ENCODE measurements at places on chromosomes 7 and 10.

DNA sequence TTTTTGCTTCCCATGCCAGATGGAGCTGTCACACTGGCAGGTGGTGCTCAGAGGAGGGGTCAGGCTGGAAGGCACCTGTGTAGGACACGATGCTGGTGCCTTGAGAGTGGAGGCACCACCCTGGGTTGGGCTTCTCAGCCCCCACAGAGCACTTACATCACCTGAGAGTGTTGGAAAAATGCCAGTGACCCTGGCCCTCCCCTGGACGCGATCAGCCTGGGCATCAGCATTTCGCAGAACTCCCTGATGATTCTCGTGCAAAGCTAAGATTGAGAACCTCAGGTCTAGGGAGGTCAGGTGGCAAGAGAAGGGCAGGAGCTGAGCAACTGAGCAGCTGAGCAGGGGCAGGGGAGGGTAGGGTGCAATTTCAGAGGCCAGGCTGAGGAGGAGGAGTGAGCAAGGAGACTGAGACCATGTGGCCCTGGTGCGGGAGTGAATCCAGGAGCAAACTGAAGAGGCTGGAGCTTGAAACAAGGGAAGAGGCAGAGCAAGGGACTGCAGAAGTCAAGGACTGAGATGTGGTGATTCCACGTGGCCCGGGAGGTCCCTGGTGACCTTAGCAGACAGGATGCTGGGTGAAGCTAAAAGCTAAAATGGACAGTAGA, 24.7 kb upstream of the GRID1 start:
- no peak for DNase-seq

DNA sequence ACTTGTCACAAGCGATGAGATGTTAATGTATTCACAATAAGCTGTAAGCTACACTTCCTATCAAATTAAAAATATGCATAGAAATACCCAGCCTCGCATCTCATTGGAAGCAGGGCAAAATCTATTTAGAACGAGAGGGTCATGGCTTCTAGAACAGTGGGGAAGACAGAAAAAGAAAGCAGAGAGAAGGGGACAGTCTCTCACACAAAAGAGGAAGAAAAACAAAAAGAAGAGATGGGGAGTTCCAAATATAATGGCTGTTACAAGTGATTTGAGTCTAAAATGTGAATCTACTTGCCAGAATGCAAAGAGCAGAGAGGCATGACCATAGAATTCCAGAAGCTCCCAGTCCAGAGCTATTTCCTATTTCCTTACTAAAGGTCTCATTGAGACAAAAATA, 13.8 kb downstream of the LRRN3 start:
- DNase-seq, result no peak

DNA sequence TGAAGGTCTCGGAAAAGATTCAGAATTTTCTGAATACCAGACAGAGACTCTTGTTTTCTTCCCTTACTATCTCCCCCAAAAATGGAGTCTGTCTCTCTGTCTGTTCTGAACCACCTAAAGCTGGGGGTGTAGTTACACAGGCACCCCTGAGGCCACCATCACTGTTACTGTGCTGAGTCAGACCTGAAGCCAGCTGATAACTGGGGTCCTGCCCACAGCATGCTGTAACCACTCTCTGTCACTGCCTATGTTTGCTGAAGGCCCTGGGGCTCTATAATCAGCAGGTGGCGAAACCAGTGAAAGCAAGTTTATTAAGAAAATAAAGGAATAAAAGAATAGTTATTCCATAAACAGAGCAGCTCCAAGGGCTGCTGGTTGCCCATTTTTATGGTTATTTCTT, 575.2 kb upstream of the POT1 start:
- DNase-seq, result no peak

DNA sequence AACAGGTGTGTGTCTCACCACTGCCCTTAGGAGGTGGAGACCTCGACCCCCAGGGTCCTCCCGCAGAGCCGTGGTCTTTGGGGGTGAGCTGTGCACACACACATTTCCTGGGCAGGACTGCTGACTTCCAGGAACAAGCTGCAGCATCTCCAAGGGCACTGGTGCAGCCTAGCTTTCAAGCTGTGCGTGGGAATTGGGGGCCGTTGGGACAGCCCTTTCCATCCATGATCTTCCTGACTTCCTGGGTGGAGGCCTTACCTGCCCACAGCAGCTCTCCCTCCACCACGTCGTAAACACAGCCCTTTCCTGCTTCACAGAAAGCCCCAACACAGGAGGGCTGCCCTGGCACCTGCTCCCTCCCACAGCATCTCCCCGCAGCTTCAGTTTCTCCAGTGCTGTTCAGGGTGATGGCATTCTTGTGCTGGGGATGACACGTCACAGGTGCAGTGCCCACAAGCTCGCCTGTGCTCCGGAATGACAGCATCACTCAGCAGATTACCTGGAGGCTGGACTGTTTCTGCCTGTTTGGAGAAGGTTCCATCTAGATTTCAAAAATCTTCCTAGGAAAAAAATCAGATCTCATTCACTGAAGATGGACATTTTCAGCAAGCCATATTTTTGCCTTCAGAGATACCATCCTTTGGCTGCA, 208.0 kb upstream of the PPP2R2D start:
- no peak for DNase-seq

- DNase-seq, result no peak
These were observed 33.4 kb downstream of the XPNPEP1 start for GRCh38 chr10:109889867-109890266.

- no peak for DNase-seq
These were observed 102.6 kb downstream of the VOPP1 start for GRCh38 chr7:55469721-55470120.

GRCh38 chr7:14894826-14895225, 7.7 kb downstream of the DGKB start:
- DNase-seq, result no peak

DNA sequence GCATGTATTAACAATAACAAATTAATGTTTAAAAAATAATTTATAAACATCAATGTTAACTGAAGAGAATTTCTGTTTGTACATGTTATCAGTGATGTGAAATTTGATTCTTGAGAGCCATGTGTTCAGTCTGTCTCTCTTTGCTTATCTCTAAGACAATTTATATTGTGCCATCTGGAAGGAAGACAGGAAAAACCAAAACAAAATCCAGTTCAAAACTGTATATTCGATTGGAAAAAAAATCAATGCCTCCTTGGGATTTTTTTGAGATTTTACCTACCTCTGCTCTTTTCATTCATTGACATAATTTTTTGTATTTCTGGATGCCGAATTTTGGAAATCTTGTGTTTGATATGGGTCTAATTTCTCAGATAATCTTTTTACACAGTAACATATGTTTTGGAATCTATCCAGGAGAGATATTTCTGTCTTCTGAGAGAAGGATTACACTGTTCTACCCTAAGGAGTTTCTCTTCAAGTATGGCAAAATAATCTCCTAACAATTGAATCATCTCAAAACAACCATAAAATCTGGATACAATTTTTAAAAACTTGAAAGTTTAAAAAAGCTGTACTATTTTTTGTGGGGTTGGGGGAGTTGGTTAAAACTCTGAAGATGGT, 311.9 kb upstream of the GNAI1 start:
- DNase-seq, result no peak

DNA sequence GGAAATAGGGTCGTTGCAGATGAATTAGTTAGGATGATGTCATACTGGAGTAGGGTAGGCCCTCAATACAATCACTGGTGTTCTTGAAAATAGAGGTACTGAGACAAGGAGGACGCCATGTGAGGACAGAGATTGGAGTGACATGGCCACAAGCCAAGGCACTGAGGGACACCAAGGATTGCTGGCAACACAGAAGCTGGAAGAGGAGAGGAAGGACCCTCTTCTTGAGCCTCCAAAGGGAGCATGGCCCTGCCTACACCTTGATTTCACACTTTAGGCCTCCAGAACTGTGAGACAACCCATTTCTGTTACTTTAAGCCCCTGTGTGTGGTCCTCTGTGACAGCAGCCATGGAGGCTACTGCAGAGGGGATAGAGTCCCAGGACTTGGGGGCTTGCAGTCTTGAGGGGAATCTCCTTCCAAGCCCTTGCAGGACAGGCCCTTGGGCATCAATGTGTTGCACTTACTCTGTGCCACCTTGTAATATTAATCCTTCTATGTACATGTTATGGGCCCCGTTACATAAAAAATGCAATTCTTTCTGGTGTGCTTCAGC, 3.7 kb upstream of the AOC1 start:
- no peak for DNase-seq

DNA sequence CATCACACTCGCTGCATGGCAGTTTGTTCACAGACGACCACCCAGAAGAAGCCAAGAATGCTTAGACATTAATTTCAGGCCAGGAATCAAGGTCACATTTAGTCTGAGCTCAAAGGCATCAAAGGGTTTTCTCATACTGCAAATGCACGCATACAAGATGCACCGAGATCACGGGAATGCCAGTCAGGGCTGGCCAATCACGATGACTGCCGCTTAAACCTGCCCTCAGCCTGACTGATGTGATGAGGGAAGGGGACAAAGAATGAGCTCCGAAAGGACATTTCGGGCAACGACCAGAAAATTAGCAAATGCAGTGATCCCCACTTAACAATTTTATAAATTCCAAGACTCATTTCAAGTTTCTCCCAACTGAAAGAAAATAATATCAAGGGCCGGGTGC, 20.2 kb downstream of the CTBP2 start:
- DNase-seq, result no peak

GRCh38 chr10:62573929-62574328, 199.8 kb downstream of the ZNF365 start:
- DNase-seq, result no peak

- no peak for DNase-seq
These were observed 430.8 kb downstream of the GLRX3 start for GRCh38 chr10:130567011-130567410.

- DNase-seq, result no peak
These were observed 52.7 kb upstream of the INPP5A start for GRCh38 chr10:132484922-132485321.

GRCh38 chr7:43307522-43307921, 195.1 kb downstream of the HECW1 start:
- DNase-seq, result no peak

GRCh38 chr10:62461120-62461519, 87.0 kb downstream of the ZNF365 start:
- no peak for DNase-seq

DNA sequence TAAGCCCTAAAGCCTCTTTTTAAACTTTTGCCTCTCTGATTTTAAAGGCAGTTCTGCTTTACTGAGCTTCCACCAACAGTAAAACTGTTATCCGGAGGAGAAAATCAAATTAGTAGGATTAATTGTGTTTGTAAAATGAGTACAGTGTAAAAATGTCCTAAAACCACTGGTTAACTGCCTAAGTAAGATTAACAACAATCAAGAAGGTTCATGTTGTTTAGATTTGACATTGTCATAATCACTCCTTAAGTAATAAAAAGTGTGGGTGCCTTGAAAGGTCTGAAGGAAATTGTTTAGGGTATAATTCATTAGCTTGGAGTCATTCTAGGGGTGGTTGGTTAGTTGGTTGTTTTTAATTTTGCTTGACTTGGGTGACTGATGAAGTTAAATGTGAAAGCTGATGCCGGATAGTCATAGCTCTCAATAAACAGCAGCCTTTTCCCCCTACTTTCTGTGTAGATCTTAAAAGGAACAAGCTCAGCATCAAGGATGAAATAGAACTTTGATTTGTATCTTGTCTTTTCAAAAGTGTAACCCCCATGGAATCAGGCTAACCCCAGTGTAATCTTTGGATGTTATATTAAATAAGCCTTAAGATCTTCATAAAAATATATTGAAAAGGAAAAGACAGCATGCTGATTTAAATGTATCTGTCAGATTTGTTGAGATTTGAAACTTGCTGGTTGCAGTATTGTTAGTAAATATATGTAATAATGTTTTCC, 148.3 kb downstream of the ARID5B start:
- DNase-seq, result no peak

- no peak for DNase-seq
These were observed 557 bp upstream of the ZNF282 start for GRCh38 chr7:149194799-149195179.

DNA sequence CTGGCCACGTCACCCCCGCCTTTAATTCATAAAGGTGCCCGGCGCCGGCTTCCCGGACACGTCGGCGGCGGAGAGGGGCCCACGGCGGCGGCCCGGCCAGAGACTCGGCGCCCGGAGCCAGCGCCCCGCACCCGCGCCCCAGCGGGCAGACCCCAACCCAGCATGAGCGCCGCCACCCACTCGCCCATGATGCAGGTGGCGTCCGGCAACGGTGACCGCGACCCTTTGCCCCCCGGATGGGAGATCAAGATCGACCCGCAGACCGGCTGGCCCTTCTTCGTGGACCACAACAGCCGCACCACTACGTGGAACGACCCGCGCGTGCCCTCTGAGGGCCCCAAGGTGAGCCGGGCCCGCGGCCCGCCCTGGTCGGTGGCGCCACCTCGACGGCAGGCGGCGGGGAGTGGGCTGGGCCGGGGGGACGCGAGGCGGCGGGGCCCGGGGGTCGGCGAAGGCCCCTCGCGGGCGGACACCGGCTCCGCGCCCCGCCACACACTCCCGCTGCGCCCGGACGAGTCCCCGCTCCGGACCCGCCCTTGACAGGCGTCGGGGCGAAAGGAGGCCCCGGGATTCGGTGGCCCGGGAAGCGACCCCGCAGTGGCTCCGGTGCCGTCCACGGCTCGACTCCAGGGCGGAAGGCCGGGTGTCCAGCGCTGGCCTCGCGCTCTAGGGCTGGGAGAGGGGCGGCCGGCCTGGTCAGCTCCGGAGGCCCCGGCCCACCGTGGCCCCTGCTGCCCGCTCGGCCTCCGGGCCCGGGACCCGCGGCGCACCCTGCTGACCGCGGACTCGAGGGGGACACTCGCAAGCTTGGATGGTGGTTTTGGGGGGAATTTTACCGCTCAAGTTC, 557 bp downstream of the BAG3 start:
- no peak for DNase-seq

GRCh38 chr10:50232261-50232639, 19.1 kb downstream of the ASAH2 start:
- DNase-seq, result no peak

GRCh38 chr10:63558132-63558784, 37.1 kb downstream of the REEP3 start:
- no peak for DNase-seq

- DNase-seq, result peak; percentile 48
These were observed 169.8 kb downstream of the UBE2H start for GRCh38 chr7:129782818-129783583.

GRCh38 chr10:100009793-100010676, at the start of gene DNMBP:
Gene DNMBP (minus strand): TSS chr10:100009947. CDS start chr10:99972124, 37,823 bp downstream.
- DNase-seq, result peak; percentile 90

DNA sequence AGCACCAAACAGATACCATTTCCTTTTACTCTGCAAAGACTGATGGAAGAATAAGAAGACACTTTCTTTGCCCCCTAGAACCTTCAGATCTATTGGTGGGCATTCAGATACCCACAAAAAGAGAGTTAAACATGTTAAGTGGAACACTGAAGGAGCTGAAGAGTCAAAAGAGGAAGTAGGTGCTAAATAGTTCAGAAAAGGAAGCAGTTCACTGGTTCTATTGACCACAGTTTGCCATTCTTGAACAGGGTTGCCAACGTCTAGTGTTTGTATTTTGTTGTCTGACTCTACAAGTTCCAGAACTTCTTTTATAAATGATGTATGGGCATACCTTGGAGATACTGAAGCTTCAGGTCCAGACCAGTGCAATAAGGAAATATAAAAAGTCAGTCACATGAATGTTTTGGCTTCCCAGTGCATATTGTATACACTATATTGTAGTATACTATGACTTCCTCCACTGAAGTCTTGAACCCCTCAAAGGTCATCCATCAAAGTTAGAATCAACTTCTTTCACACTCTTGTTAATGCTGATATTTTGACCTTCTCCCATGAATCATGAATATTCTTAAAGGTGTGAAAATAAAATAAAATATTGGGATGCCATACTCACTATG, 47.5 kb upstream of the AGR3 start:
- DNase-seq, result no peak

- DNase-seq, result no peak
These were observed 499.2 kb downstream of the GFRA1 start for GRCh38 chr10:115773832-115774231.

- DNase-seq, result no peak
These were observed 24.3 kb downstream of the CDH23 start for GRCh38 chr10:71421075-71421434.

GRCh38 chr7:50264908-50265307, 39.6 kb upstream of the IKZF1 start:
- no peak for DNase-seq
